Lung (tissue), 17 donors: ENCODE measurements at places on chromosomes 3 and 15. TPM values are rescaled to one million over a fixed set of nuclear protein-coding genes. Genes with fewer than 3 reads are reported as not detected.

The CLPX gene
- 11.2 TPM for polyA plus RNA-seq

The PTX3 gene
- 6.4 TPM for polyA plus RNA-seq

The KLHL40 gene
- 0.05 TPM for polyA plus RNA-seq

The GOLGA8R gene
- 1.6 TPM for polyA plus RNA-seq

The LRRIQ4 gene
- polyA plus RNA-seq, result not detected

DNA sequence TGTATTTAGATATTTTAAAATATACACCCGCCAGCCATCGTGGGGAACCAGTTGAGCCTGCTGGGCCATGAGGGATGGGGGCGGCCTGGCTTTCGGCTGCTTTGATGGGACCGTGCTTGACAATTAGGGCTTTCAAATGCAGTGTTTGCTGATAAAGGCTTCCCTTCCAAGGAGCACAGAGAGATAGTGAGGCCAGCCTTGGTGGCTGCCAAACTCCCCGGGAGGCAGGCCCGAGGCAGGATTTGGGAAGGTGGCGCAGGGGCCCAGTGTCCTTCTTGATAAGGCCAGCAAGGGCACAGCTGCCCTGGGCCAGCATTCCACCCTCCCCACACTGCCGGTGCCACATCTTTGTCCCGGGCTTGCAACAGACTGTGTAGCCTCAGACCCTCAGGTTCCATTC, 75.6 kb downstream of the LINGO1 start:
- H3K27me3 ChIP-seq, result no peaks in the 10 kb centered on the region
- H3K4me1 ChIP-seq, result peaks cover 31% of the 10 kb centered on the region
- H3K36me3 ChIP-seq, result no peaks in the 10 kb centered on the region
- H3K27ac ChIP-seq, result no peak overlapping the region

DNA sequence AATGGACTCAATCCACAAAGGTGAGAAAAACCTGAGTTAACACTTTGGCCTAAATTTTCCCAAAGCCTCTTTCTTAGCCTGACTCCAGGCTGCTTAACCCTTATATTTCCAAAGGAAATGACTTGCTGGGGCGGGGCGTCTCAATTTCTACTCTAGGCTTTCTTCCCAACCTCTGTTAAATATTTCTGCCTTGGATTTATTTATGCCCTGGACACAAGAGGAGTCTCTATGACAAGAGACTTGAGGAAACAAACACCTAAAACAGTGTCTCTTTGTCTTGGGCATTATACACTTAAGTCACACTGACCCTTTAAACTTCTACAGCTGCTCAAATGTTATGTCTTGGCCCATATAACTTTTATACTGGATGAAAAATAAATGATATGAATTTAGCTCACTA, 28.3 kb upstream of the AP4E1 start:
- no peaks in the 10 kb centered on the region for H3K36me3 ChIP-seq
- no peak overlapping the region for H3K27ac ChIP-seq
- H3K4me1 ChIP-seq, result no peaks in the 10 kb centered on the region
- no peak overlapping the region for H3K4me3 ChIP-seq
- no peak for DNase-seq
- no peaks in the 10 kb centered on the region for H3K27me3 ChIP-seq

- H3K27ac ChIP-seq, result no peak overlapping the region
- H3K36me3 ChIP-seq, result no peaks in the 10 kb centered on the region
- H3K4me3 ChIP-seq, result no peak overlapping the region
- no peaks in the 10 kb centered on the region for H3K4me1 ChIP-seq
Measured at GRCh38 chr3:170741756-170742529, 128.1 kb downstream of the RPL22L1 start.

DNA sequence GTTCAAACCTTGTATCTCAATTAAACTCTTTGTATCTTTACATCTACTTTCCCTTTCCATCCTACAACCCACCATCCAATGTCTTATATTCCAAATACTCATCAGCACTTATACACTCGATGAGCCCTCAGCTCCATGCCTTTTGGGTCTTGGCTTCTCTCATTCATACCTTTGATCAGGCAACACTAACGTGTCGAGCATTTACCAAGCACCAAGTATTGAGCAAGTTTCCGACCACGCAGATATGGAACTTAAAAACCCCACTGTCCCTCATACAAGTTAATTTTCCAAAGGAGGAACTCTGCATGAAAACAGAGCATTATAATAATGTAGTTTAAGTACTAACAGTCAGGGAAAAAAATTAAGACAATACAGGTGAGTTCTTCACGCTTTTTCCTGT, 102.8 kb downstream of the IL1RAP start:
- H3K36me3 ChIP-seq, result no peaks in the 10 kb centered on the region
- H3K4me1 ChIP-seq, result no peaks in the 10 kb centered on the region
- H3K27ac ChIP-seq, result no peak overlapping the region
- H3K27me3 ChIP-seq, result no peaks in the 10 kb centered on the region

DNA sequence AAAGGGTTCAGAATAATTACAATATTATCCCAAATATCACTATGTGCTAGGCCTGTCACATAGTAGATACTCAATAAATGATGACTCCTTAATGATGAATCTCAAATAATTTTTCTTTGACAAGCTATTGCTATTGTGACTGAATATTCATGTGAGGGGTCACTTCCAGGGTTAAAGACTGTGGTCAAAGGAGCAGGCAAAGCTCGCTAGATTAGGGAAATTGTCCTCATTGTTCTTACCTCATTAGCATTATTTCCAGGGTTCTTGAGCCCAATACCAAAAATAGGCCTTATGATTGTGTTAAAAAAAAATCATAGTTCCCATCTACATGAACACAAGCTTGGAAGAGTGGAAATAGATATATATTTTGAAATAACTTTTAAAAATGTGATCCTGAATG, 252.2 kb downstream of the GAP43 start:
- no peaks in the 10 kb centered on the region for H3K36me3 ChIP-seq
- DNase-seq, result no peak
- no peak overlapping the region for H3K4me3 ChIP-seq
- peaks cover 8% of the 10 kb centered on the region for H3K4me1 ChIP-seq
- H3K27ac ChIP-seq, result no peak overlapping the region

DNA sequence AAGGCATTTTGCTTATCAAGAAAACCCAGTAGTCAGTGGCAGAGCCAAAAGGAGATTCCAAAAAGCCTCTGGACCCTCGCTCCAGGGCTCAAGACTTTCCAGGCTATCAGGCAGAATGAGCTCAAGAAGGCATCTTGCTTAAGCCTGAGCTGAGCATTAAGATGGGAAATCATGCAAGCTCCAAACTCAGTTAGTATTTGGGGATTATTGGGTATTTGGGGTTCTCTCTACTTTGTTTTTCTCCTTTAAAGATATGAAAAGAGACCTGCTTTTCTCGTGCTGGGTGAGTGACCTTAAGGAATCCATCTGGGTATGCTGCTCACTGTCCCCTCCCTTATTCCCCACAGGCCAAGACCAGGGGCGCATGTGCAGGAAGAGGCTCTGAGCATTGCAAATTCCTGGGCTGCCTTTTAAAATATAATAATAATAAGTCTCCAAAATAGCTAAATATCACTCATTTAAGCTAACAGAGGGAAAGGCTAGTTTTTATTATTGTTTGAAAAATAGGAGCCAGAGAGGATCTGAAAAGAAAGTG, 75.4 kb upstream of the HACD2 start:
- no peak for DNase-seq
- H3K4me3 ChIP-seq, result no peak overlapping the region
- peaks cover 68% of the 10 kb centered on the region for H3K36me3 ChIP-seq
- H3K27ac ChIP-seq, result peak overlapping the region; percentile 50
- H3K27me3 ChIP-seq, result no peaks in the 10 kb centered on the region
- H3K4me1 ChIP-seq, result peaks cover 53% of the 10 kb centered on the region

- H3K36me3 ChIP-seq, result no peaks in the 10 kb centered on the region
- no peak overlapping the region for H3K27ac ChIP-seq
- peaks cover 4% of the 10 kb centered on the region for H3K4me1 ChIP-seq
- no peak overlapping the region for H3K4me3 ChIP-seq
Measured at GRCh38 chr3:190130696-190131095, 10.0 kb upstream of the P3H2 start.

DNA sequence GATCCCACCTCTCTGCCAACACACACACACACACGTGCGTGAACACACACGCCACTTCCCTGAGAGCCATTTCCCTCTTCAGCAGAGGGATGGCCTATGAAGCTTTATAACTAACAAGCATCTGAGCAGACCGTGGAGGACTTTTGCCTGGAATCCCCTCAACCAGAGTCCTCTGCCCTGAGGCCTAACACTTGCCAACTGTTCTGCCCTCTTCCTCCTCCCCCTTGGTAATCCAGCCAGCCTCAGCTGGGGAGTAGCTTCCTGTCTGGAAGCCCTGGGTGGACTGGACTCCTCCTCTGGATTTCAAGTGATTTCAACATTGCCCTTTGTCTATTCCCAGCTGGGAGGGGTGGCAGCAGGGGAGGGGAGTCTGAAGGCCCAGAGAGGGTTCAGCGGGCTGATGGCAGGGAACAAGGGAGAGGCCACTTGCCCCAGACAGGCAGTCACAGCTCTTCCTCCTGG, 68.4 kb upstream of the HACD2 start:
- no peak overlapping the region for H3K4me3 ChIP-seq
- H3K27me3 ChIP-seq, result no peaks in the 10 kb centered on the region
- DNase-seq, result peak; percentile 88

DNA sequence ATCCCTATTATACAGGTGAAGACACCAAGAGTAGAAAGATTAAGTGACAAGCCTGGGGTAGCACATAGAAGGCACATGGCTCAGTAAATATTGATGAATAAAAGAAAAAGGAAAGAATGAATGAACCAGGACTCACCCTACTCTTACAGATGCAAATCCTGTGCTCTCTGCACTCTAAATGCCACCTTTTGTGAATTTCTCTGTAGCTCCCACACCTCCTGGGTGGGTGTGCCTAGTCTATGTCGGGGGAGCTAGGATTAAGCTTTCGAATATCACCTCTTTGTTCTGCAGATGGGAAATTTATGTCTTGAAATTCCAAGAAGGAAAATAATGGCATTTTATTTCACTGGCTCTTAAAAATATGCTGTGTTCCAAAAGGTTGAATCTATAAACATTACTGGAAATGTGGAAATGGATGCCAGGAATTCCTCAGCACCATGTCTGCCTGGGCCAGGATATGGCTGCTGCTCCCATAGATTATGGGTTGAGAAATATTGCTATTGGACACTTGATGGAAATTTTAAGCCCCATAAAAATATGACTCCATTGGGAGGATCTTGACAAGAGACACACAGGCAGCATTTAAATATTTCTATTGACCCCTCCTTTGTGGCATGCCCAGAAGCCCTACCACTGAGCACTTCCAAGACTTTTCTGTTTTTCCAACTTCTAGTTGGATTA, 43.3 kb downstream of the CCNB2 start:
- H3K4me3 ChIP-seq, result no peak overlapping the region
- H3K4me1 ChIP-seq, result no peaks in the 10 kb centered on the region
- no peak for DNase-seq

GRCh38 chr15:67707520-67708283, 117.6 kb upstream of the SKOR1 start:
- no peak overlapping the region for H3K27ac ChIP-seq
- no peaks in the 10 kb centered on the region for H3K36me3 ChIP-seq
- no peak overlapping the region for H3K4me3 ChIP-seq
- no peaks in the 10 kb centered on the region for H3K27me3 ChIP-seq
- H3K4me1 ChIP-seq, result no peaks in the 10 kb centered on the region
- no peak for DNase-seq

DNA sequence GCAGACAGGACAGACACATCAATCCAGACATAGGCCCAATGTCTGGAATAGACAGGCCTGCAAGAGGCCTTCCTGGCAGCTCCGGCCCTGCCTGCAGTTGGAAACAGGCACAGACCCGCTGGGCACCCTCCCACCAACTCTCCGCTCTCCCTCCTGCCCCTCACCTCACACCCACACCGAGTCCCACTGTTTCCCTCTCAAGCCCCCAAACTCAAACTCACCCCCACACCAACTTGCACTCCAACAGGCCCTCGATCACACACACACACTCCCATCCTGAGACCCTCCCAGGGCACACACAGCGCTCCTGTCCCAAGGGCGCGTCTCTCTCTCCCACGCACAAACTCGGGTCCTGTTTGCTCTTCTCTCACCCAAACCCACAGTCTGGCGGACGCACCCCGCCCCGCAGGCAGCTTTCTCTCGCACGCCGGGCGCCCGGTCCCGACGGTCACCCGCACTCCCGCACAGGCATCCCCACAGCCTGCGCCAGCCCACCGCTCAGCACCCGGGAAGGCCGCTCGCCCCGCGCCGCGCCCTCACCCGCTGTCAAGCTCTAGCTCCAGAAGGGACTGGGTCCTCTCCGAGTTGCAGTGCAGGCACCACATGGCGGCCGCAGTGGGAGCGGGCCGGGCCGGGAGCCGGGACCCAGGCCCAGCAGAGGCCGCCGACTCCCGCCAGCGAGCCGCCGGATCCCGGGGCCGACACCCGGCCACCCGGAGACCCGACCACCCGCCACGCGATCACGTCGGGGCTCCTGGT, 106.2 kb downstream of the IQSEC1 start:
- H3K36me3 ChIP-seq, result no peaks in the 10 kb centered on the region
- no peak for DNase-seq
- H3K4me3 ChIP-seq, result peak overlapping the region; percentile 73
- peak overlapping the region; percentile 86 for H3K27ac ChIP-seq
- H3K4me1 ChIP-seq, result peaks cover 45% of the 10 kb centered on the region

DNA sequence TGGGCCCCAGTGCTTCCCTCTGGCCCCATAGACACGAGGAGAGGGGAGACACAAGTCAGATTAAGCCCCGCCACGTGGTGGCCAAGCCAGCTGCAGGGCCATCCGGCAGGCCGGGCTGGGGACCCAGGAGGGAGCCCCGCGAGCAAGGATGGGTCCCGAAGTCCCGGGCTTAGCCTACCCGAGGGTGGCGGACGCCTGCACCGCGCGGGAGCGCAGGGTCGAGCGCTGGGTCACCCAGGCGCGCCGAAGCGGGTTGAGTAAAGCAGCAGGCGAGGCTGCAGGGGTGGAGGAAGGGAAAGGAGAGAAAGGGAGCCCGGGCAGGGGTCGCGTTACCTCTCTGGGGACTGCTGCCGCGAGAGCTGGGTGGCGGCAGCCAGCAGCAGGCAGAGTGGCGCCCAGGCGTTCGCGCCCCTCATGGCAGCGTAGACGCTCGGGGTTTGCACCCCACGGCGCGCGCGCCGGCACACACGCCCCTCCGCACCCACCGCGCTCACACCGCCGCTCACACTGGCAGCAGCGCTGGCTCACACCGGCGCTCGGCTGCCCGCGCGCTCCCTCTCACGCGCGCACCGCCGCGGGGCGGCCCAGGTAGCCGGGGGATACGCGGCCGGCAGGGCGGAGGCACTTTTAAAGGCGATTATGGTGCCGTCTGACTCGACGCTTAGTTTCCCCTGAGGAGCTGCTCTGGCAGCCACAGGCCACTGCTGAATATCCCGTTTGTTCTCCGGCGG, at the start of gene PCOLCE2:
TSS of gene PCOLCE2 (minus strand) at position 603 of the 731 bp plus-strand sequence. CDS start at position 416, 187 bp downstream.
- peak within 1 kb of the TSS; percentile 90 for H3K27ac ChIP-seq
- H3K4me3 ChIP-seq, result peak within 1 kb of the TSS; percentile 47
- no peaks in the 10 kb centered on the region for H3K36me3 ChIP-seq
- DNase-seq, result peak; percentile 66

- H3K27me3 ChIP-seq, result no peaks in the 10 kb centered on the region
- peak overlapping the region; percentile 94 for H3K4me3 ChIP-seq
- H3K27ac ChIP-seq, result peak overlapping the region; percentile 50
- no peaks in the 10 kb centered on the region for H3K4me1 ChIP-seq
Measured at GRCh38 chr15:75577401-75578172, 1.5 kb downstream of the PTPN9 start.
